Right ventricle myocardium inferior (tissue), 1 donor: ENCODE measurements at places on chromosomes 12 and 14. TPM values are rescaled to one million over a fixed set of nuclear protein-coding genes. Genes with fewer than 3 reads are reported as not detected.
A peak's percentile ranks its signal among the peaks of the same experiment; 100 is the strongest.

Gene B3GNT4
- total RNA-seq, result not detected

Gene CCDC197
- total RNA-seq, result 0.84 TPM

GRCh38 chr12:122226366-122227125 lies 694 bp upstream of the DIABLO start:
- DNase-seq, result no peak

DNA sequence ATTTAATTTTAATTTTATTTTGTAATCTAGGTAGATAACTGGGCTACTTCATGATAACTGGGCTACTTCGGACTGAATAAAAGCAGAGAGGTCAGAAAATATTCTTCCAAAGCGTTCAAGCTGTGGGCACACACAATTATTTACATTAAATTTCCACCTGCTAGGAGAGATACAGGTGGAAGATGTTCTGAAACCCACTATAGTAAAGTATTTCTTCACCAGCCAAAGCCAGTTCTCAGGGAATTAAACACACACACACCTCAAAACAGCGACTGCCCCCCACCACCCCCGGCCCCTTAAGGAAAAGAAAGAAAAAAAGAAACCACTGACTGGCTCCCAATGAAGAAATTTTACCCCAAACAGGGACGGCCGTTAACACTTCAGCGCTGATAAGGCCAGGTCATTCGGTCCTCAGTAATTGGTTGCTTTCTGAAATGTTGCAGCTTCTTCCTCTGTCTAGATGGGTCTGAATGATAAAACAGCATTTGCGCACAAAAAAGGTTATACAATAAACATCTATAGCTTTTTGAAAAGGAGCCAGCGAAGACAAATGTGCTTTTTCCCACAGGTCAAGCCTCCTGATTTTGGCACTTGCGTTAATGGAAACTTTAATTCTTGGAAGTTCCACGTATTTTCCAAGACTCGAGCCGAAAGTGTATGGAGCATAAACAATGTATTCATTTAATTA lies 771 bp upstream of the KCNJ8 start:
- DNase-seq, result no peak

DNA sequence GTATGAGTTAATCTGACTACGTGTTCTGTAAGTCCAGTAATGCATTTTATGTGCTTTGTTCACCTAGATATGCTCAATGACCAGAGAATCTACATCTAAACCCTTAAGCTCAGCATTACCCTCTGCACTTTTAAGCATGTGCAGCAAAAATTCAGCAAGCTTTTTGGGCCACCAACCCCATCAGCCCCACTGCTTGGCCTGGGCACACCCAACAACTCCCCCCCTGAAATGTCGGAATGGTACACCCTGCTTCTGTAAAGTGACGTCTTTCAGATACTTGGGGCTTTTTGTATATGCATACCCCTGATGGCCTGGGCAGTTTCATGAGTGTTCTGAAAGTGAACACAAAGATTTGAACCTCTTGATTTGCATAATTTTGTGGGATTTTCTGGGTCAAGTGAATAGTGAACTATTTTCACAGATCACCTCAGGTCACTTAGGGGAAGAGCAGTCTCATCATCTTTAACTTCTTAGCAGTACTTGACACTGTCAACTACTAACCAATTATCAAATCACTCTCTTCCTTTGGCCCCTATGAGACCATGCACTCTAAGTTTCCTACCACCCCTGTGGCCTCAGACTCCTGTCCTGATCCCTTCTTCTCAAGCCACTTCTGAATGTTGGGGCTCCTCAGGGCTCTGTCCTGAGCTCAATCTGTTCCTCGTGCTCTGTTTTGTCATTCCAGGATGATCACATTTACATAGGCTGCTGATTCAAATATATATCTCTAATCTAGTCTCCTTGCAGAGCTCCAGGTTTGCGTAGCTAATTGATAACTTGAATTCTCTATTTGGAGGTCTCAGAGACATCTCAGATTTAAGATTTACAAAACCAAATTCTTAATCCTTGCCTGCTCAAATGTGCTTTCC lies 36.3 kb upstream of the PPM1A start:
- no peak for DNase-seq

GRCh38 chr14:102817942-102818940 lies 41.0 kb downstream of the TRAF3 start:
- DNase-seq, result no peak

GRCh38 chr14:34983148-34983760 lies 462 bp downstream of the SRP54 start:
- peak; percentile 66 for DNase-seq

- no peak for DNase-seq
Observed at GRCh38 chr12:62006076-62006732, 254.0 kb upstream of the USP15 start.

Gene NPFF
- not detected for total RNA-seq

- no peak for DNase-seq
Observed at GRCh38 chr14:77181603-77182437, at the start of gene TMEM63C. TSS of gene TMEM63C (plus strand) at chr14:77181798. CDS start at chr14:77218814, 37,016 bp downstream.

Gene PIK3C2G
- not detected for total RNA-seq

GRCh38 chr12:10641735-10642500 lies 28.5 kb upstream of the MAGOHB start:
- DNase-seq, result no peak

- no peak for DNase-seq
Observed at GRCh38 chr12:62251609-62251958, 8.6 kb upstream of the USP15 start.

Gene SALL2
- total RNA-seq, result 4.9 TPM

GRCh38 chr14:104316121-104316722 lies 177.8 kb downstream of the KIF26A start:
- no peak for DNase-seq

DNA sequence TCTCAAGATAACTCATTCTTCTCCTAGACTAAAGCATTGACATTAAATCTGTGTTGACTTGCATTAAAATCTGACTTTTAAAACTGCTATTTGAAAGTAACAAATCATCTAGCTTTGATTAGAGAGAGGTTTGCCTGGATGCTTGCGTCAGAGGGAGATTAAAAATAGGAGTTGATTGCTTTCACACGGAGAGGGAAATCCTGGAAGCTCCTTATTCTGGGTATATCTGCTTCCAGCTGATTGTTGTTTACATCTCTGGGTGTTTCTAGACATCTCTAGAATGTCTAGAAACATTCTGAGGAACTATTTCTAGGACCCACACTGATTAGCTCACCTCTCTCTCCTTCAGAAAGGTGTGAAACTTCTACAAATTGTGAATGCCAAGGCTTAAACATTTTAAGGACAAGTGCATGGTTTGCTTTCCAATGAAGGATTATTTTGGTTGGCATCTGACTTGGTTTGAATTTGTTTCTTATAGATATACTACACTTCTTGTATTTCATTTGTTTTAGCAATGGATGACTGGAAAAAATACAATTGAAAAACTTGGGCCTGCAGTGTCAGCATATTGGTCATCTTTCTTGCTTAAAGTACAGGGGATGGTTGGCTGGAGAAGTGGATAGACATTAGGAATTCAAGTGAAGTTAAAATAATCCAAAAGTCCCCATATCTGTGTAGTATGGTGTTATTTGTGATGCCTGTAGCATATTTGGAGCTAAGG lies 2.1 kb downstream of the DIP2B start:
- no peak for DNase-seq

Gene ART4
- total RNA-seq, result 5.6 TPM

Gene PTPRO
- total RNA-seq, result 1.3 TPM

Gene OR4Q2
- not detected for total RNA-seq

Gene RAB3IP
- 25.6 TPM for total RNA-seq

- DNase-seq, result peak; percentile 93
Observed at GRCh38 chr12:6867413-6868210, at the start of gene TPI1. TSS of gene TPI1 (plus strand) at chr12:6867531. CDS start at chr12:6867567, 36 bp downstream.

Gene ATN1
- total RNA-seq, result 78.9 TPM

DNA sequence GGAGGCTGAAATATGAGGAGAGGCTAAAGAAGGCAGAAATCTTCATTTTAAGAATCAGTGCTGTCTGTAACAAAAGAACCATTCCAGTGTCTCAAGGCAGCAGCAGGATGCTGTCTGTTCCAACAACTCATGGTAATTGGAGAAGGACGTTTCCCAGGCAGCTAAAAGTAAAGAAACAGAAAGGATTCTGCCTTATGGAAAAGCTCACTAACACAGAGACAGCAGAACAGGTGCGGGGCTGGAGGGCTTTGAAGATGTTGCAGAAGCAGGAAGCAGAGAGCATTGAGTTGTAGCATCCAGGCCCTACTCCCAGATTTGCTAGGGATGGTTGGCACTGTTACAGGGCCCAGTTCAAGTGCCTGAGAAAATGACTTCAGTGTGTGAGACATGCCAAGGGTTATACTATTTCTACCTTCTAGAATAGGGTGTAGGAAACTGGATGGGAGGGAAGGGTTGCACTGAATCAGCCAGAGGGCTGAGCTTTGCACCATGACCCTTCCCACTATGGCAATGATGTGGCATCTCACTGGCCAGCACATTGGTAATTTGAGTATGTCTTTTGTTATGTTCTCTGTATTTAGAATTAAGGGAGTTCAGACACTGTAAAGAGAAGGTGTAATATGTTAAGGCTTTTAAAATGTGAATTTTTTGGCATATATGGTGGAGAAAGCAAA lies 160.0 kb upstream of the FBXO33 start:
- no peak for DNase-seq

Gene NOP9
- total RNA-seq, result 23.0 TPM

GRCh38 chr12:49219417-49220026 lies 30.6 kb upstream of the TUBA1A start:
- DNase-seq, result no peak

DNA sequence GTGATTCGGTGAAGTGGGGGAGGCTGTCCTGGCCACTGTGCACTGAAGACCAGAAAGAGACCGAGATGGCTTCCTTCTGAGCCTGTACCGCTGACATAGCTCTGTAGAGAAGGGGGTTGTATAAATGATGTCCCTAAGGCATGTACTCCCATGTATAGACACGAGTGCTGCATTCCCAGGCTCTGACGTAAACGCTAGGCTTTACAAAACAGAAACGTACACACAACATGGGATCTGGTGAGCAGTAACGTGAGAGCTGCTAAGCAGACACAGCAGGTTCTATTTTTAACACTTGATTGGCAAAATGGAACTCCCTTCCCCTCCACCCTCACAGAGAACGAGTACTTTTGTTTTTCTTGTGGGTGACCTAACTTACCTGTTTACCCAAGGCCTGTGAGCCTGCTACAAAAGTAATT lies 35.9 kb downstream of the ACADS start:
- no peak for DNase-seq
